GM10248 (cell line): ENCODE measurements at places on chromosomes 1 and 21.

GRCh38 chr1:219871427-219872057, 56.8 kb downstream of the SLC30A10 start:
- DNase-seq, result no peak

GRCh38 chr1:83959824-83960498, 39.0 kb downstream of the TTLL7 start:
- no peak for DNase-seq

- DNase-seq, result no peak
Observed at GRCh38 chr1:150976879-150977694, 2.5 kb upstream of the CERS2 start.

DNA sequence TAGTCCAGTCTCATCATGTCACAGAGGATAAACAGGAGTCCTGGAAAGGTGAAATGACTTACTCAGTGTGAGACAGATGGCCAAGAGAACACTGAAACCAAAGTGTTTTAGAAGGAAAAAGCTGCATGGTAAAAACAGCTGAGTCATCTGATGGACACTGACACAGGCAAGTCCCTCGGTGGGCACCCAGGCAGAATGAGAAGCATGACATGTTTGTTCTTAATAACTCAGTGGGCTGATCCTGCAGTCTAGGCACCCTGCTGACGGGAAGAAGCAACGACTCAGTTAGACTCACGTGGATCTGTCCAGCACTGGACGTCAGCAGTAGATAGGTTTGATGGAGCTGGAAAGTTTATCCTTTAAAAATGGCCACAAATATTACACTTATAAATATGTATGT, 116.9 kb downstream of the RGS7 start:
- DNase-seq, result no peak

GRCh38 chr1:38609166-38610025, 250.2 kb downstream of the RRAGC start:
- DNase-seq, result no peak

DNA sequence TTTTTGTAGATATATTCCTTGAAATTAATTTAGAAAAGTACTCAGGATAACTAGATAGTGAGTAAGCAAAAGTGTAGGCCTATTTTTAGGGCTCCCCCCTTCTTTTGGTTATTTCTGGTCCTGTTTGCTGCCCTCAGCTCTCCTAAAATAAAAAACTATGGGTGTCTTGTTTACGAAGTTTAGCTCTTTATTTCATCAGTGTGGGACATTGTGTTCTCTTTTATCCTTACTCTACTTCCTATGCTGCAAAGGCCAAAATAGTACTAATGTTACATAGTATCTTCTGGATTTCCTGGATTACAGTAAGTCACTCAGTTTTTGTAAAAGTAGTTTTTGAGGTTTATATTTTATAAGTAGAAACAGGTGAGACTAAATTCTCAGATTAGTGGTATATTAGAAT, 15.4 kb downstream of the CEP350 start:
- no peak for DNase-seq
